Kasumi-1 (cell line): ENCODE measurements at places on chromosomes 1 and 21.

GRCh38 chr21:16514316-16514715 is 784.5 kb downstream of the USP25 start:
- no peak for DNase-seq

DNA sequence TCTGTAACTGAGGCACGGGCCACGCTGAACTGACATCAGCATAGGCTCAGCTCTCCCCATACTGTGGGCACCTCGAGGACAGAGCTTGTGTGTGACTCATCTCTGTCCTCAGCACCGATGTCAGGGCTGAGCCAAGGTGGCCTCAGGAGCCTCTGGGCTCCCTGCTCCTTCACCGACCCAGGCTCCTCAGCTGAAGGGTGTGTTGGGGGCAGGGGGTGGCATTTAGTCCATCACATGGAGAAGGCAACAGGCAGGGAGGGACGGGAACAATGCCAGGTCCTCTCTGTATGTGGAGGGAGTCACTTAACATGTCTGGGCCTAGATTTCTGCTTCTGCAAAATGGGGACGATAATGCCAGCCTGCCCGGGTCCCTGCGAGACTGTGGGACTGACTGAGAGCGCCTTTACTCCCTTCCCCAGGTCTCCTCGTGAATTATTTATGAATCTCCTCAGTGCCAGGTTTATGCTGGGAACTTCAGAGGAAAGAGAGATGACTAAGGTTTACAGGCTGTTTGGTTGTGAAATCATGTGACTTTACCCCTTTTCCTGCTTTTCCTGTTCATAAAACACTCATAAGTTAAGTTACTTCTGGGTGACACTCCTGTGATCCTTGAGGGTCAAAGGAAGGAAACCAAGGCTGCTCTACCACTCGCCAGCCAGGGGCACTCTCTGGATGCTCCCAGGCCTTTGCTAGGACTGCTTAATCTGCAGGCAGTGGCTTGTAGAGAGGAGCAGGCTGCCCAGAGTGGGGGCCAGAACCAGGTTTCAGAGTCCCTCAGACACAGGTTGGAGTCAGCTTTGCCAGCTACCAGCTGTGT is 16.2 kb downstream of the TTC39A start:
- peak; percentile 9 for DNase-seq

- DNase-seq = no peak
Observed at GRCh38 chr1:54151013-54151412, 1.8 kb downstream of the CDCP2 start.

GRCh38 chr1:113659556-113659955 is 99.7 kb downstream of the PHTF1 start:
- no peak for DNase-seq

DNA sequence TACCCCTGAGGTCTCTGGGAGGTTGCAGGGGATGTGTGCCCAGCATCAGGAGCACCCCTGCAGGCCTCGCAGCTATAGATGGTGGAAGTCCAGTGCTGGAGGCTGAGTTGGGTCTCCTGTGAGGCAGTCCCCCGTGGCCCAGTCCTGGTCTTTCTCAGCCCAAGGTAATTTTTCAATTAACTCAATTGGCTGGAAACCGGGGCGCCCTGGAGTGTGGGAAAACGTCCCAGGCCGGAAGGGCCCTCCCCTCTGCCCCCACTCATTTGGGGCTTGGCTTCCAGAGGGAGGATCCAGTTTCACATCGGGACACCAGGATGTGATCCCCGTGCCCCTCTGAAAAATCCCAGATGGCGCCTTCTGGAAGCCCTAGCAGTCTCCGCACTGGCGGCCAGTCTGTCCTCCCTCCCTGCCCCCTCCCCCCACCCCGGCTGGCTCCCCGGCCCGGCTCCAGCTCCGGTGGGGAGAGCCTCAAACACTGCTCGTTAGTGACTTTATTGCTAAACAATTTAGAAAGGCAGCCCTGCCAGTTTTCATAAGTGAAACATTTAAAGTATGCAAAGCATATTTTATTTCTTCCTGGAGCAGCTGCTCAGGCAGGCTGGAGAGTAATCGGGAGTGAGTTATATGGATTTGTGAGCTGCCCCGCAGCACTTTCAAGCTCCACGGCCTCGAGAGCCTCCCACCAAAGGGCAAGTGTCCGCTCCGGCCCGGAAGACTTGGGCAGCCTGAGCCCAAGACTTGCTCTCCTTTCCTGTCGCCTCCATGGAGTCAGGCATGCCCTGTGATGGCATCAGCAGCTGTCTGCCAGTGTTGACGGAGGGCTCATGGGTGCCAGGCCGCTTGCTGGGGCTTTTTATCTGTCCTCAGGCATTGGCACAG is 208.2 kb upstream of the TMEM51 start:
- DNase-seq = no peak

GRCh38 chr1:1110561-1110971 is 5.3 kb downstream of the C1orf159 start:
- no peak for DNase-seq

DNA sequence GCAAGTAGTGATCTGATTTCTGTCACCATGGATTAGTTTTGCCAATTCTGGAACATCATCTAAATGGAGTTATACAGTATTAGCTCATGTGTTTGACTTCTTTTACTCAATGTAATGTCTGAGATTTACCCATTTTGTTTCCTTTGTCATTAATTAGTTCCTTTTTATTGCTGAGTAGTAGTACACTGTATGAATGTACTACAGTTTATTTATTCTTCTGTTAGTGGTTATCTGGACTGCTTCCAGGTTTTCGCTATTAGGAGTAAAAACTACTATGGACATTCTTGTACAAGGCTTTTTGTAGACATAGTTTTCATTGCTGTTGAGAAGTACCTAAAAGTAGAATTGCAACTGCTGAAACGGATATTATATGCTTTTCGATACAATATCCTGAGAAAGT is 14.1 kb downstream of the SUCO start:
- DNase-seq = no peak

DNA sequence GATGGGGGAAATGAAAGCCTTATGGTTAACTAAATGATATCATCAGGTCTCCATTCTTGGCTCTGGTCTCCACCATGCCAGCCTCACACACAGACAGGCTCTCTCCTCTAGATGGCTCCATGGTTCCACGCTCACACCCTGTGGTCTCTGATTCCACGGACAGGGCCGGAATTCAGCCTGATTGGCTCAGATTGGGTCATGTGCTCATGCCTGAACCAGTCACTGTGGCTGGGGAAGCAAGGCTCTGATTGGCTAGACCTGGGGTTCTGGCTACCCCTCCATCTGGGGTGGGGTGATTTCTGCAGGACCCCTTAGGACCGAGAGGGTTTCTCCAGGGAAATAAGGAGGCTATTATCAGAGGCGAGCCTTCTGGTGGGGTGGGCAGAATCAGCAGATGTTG is 277.0 kb downstream of the PTPRU start:
- DNase-seq = no peak

- no peak for DNase-seq
Observed at GRCh38 chr1:216587715-216588114, 135.5 kb downstream of the ESRRG start.

- DNase-seq = no peak
Observed at GRCh38 chr21:42708107-42708506, 54.7 kb downstream of the PDE9A start.

GRCh38 chr21:34072145-34073031 is 990 bp upstream of the MRPS6 start:
- DNase-seq = no peak

- no peak for DNase-seq
Observed at GRCh38 chr1:228118040-228118439, 8.9 kb upstream of the MRPL55 start.

DNA sequence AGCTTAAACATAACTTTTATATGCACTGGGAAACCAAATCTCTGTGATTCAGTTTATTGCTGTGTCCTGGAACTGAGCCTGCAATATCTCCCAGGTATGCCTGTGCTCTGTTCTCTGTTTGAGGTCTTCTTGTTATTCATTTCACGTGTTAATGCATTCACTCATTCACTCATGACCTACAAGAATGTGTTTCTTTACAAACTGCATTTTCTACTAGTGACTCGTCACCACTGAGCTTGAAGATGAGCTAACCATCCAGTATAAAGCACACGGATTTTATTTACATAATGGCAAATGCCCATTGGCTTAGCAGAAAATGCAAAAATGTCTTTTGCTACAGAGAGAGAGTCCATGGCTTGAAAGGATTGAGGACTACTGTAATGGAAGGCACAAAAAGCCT is 75.0 kb upstream of the DUSP10 start:
- no peak for DNase-seq

GRCh38 chr1:209534496-209535250 is 48.8 kb upstream of the CAMK1G start:
- no peak for DNase-seq

DNA sequence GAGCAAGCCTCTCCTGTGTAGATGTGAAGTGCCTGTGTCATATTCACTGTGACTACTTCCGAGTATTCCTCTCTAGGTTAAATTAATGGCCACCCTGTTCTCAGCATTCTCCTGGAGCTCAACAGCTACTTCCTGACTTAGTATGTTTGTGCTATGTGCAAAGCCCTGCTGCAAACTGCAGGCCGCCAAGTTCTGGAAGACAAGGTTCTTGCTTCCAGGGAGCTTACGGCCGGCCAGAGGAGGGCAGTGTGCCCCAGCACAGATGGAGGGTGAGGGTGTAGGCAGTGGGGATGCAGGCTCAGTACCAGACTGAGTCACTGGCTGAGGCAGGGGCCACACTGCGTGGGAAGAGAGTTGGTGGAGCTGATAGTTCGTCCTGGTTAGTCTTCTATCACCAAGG is 43.2 kb downstream of the ELK4 start:
- peak; percentile 83 for DNase-seq

- no peak for DNase-seq
Observed at GRCh38 chr1:101833312-101833711, 163.4 kb downstream of the OLFM3 start.

DNA sequence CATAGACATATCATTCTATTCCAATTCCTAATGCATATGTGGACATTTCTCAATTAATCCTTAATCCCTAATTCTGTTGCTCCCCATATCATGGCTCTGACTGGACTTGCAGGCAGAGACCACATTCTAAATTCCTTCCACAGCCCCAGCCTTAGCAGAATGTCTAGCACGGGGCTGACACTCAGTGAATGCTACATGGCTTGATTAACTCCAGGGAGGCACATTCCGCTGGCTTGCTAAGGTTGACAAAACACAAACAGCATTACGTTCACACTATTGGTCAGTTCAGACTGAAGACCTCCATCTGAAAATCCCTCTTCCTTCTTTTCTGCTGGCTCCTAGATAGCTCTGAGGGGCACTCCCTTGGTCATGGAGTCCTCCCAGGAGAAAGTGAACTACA is 119.4 kb downstream of the ASTN1 start:
- no peak for DNase-seq

DNA sequence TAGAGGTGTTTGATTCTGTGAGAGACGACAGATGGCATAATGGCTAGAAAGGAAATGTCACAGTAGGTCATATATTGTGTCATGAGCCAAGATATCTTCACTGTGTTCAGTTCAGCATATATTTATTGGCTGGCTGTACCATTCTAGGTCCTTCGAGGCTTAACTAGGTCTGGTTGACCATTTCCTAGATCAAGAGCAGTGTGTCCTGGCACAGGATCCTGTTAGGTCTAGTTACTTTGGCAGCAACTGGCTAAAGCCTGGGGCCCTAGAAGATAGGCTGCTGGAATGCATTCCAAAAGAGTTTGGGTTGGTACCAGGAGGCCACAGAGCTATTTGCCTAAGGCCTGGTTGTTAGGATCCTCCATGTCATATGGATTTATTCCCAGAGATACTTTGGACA is 20.9 kb downstream of the ZBTB40 start:
- DNase-seq = no peak

GRCh38 chr1:169133801-169134502 is 27.5 kb downstream of the ATP1B1 start:
- DNase-seq = no peak

DNA sequence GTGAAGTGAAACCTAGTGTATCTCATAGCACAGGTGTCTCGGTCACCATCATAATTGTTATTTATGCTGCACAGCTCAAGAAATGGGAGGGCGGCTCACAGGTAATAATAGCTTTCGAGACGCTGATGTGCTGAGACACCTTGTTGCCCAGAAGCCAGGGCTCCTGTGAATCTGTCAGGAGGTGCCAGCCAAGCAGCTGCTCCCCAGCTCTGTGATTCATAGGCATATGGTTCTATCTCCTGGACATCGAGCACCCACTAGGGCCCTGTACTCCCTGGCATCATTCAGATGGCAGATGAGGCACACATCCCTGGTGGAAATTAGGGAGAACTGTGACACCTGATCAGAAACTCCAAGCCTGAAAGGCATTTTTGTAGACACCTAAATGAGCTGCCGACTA is 53.5 kb downstream of the SYT6 start:
- no peak for DNase-seq

GRCh38 chr21:43721206-43721605 is 2.3 kb downstream of the PDXK start:
- no peak for DNase-seq

- no peak for DNase-seq
Observed at GRCh38 chr21:31553461-31553860, 106.0 kb upstream of the SOD1 start.

GRCh38 chr1:213136190-213136917 is 85.3 kb downstream of the RPS6KC1 start:
- no peak for DNase-seq

- DNase-seq = no peak
Observed at GRCh38 chr21:43703035-43703880, 15.7 kb upstream of the PDXK start.
